ENCODE measurements at places on chromosomes 2 and 18.

DNA sequence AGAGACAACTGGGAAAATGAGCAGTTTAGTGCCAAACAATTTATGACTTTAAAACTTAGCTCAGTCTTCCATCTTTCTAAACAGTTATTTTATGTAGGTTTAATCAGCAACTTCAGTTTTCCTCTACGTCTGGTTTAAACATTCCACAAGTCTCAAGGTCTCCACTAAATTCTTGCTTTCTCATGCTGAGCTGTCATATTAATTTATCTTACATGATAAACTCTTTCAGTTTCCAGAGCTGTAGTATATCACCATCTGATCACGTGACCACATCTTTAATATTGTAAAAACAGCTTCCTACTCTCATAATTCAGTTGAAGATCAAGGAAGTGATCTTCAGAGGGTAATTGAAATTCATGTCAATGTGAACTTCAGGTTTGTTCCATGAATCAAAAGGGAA lies 158.6 kb downstream of the ZNF804A start:
- DNase-seq = no peak

DNA sequence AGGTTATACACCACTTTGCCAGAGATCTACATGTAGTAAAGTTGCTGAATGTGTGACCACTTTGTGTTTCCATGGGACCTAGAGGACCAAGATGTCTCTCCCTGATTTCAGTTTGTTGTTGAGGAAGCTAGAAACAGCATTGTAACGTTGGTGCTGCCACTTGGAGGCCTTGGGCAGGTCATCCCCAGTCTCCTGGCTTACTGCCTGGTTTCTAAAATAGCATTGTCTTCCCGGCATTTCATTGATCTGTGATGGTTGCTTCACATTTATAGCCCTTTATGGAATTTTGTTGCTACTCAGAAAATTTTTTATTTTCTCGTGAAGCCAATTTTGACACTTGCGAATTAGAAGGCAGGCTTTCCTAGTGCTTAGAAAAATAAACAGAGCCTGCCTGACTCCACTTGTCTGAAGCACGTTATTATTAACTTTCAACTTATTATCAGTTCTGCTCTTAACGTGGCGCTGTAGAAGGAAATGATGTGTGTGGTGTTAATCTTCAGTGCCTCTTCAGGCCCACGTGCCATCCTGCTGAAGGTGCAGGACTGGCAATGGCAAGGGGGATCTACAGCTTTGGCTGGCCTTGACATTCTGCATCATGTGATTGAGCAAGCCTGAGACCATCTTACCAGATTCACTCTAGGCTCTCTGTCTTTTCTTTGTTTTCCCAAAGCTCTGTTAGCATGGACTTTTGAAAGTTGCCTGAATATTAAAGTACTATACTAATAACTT lies 59.9 kb downstream of the INPP4A start:
- DNase-seq = no peak

DNA sequence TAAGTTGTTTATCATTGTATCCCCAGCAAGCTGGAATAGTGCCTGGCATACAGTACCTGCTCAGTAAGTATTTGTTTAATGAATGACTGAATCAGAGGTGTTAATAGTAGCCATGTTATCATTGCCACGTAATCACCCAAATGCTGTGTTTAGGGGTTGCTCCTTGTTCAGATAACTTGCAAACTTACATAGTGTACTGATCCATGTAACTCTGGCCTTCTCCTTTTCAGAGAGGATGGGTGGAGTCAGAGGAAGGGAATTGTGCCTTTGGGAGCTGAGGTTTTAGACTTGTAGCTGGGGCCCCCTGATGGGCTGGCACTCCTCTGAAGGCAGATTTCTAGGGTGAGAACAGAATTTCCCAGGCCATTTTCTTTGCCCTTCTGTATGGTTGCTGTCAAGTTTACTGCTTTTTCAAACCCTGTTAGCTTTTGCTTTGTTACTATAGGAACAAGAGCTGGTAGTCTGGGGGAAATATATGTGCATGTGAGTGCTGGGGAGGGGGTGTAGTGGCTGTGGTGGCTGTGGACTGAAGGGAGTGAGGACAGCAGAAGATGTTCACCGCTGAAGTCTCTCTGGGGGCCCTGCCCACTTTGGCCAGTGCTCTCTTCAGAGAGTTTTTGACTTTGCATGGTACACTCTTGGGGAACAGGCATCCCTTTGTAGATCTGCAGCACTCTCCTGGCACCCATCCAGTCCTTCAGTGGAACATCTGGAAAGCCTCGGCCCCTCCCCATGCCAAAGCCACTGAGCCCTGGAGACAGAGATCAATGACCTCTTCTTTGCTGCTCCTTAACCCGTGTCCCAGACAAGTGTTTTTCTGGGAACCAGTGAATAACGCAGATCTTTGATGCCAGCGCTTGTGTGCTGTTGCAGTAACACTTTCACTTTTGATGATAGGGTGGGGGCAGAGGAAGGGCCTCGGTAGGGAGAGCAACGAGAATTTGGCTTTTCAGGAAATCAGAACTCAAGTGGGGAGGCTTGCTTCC lies 209.0 kb downstream of the PRKCE start:
- peak; percentile 33 for DNase-seq

DNA sequence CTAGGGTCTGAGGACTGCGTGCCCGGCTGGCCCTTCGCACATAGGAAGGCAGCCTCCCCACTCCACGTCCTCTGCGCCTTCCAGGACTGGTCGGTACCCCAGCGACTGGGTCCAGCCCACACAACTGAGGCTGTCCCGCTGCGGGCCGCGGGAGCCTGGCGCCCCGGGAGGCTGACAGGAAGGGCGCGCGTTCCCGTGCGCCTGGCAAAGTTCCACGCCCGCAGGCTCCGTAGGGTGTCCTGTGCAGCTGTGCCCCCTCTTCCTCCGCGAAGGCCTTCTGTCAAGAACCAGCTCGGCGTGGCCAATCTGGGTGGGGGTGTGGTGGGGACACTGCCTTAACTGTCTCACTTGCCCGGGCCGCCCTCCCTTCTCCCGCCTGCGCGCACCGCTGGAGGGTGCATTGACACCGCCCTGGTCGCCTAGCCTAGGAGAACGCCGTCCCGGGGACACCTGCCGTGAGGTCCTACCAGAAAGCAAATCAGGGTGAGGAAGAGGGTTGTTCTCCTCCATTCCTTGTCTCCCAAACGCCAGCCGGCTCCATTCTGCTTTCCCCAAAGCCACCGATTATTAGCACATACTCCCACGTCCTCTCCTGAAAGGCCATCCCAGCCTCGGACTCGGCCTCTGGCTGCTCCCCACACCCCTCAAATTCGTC lies 618 bp upstream of the LYPD1 start:
- DNase-seq = peak; percentile 61

GRCh38 chr2:49186050-49186648 lies 31.8 kb upstream of the FSHR start:
- DNase-seq = no peak

DNA sequence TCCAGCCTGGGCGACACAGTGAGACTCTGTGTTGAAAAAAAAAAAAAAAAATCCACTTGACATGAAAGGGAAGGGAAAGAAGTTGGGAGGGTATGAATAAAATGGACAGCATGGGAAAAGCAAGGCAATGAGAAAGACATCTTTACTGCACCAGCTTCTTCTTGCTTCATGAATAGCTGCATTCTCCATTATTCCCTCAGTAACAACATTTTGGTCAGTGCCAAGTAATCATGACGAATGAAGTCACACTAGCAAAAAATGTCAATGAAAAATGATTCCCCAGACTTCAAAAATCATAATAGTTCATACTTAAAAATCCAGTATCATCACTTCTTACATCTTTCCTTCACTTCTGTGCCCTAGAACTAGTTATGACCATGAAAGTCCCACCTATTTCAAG lies 30.4 kb downstream of the ADAM17 start:
- no peak for DNase-seq

DNA sequence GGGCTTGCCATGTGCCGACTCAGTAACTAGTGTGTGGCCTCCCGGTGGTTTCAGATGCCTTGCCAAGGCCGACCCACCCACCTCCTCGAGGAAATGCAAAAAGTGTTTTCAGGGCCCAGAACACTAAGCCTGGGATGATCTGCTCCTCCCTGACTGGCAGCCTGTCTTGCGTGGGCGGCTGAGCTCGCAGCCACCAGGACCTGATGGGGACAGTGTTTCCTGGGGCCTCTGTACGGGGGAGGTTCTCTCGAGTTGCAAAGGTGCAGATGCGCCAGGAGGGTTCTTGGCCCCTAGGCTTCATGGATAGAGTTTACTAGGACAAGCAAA lies 85.2 kb downstream of the GLI2 start:
- DNase-seq = peak; percentile 37

DNA sequence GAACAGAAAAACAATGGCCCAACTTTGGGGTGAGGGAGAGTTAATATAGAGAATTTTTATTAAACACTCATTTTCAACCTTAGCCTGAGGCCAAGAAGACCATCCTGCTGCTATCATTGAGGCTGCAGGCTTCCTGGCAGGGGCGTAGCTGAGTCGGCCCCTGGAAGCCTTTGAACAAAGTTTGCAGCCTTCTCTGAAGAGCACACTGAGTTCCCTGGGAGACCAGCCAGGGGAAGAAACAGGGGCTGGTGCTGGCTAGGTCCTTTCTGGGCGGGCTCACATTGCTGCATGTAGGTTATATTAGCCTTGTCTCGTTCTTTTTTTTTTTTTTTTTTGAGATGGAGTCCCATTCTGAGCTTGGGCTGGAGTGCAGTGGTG lies 126.8 kb upstream of the HS6ST1 start:
- no peak for DNase-seq

GRCh38 chr2:147375073-147375472 lies 469.8 kb upstream of the ACVR2A start:
- no peak for DNase-seq

- DNase-seq = no peak
Measured at GRCh38 chr18:59950215-59950944, 50.6 kb downstream of the PMAIP1 start.

DNA sequence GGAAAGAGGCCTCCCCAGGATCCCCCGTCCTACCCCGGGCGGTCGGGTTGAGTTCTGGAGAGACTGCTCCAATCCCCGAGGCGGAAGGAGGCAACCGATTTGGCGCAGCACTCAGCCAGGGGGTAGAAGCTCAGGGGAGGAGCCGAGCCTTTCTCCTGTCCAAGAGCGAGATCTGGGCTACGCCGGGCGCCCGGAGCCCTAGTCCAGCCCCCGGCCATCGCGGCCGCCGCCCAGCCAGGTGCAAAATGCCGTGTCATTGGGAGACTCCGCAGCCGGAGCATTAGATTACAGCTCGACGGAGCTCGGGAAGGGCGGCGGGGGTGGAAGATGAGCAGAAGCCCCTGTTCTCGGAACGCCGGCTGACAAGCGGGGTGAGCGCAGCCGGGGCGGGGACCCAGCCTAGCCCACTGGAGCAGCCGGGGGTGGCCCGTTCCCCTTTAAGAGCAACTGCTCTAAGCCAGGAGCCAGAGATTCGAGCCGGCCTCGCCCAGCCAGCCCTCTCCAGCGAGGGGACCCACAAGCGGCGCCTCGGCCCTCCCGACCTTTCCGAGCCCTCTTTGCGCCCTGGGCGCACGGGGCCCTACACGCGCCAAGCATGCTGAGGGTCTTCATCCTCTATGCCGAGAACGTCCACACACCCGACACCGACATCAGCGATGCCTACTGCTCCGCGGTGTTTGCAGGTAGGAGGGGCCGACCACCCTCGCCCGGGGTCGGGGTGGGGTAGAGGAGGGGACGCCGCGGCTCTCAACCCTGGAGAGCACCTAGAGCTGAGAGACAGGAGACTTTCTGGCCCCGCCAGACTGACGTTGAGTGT lies at the start of gene DYSF:
DYSF (plus strand) TSS at position 158 of the 817 bp plus-strand sequence.
- DNase-seq = peak; percentile 56

DNA sequence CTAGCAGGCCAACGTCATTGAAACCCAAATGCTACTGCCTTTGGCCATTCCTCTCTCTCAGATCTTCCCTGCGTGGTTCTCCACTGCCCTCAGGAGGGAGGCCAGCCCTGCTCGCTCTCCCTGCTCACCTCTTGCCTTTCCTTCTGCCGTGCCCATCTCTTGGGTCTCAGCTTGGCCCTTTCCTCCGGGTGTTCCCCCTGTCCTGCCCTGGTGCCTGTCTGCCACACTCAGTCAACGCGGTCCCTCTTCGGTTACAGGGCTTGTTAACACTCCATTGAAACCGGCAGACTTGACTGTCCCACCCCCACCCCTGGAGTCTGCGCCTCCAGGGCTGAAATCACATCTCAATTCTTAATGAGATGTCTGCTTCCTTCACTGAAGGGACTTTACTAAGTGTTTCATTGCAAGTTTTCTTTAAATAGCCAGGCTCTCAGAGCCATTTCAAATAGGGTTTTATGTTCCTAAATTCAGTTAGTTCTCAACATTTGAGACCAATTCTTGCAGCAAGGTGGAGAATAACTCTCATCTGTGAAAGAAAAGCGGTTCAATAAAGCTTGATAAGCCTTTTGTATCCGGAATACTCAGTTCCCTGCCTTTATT lies 237.6 kb downstream of the DYSF start:
- DNase-seq = no peak

GRCh38 chr18:76963936-76964335 lies 141.6 kb downstream of the ZNF236 start:
- DNase-seq = no peak

- no peak for DNase-seq
Measured at GRCh38 chr2:66448136-66448991, 13.4 kb downstream of the MEIS1 start.

GRCh38 chr18:75337348-75337747 lies 90.2 kb downstream of the SMIM21 start:
- no peak for DNase-seq

- DNase-seq = no peak
Measured at GRCh38 chr2:16124881-16125613, 184.7 kb downstream of the MYCN start.

DNA sequence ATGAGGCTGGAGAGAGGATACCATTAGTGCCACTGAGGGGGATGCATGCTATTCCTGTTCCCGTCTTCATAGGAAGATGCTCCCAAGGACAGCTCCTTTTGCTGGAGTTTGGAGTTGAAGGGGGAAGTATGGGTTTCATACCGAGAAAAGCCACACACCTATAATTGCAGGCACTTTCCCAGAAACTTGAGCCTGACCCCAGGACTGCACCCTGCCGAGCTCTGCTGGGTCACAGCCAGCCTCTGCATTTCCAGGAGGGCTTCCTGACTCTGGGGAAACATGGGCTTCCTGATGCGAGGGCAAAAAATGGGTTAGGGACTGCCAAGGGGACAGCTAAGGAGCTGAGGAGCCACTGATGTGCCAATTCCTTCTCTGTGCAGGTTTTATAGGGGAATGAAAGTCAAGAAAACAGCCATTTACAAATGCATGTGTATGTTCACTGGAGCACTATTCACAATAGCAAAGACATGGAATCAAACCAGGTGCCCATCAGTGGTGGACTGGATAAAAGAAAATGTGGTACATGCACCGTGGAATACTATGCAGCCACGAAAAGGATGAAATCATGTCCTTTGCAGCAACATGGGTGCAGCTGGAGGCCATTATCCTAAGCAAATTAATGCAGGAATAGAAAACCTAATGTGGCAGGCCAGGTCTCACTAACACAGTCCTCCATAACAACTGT lies 104.5 kb downstream of the ACAA2 start:
- DNase-seq = no peak

GRCh38 chr2:112493858-112494648 lies 12.1 kb downstream of the TTL start:
- peak; percentile 66 for DNase-seq

GRCh38 chr2:42895134-42895790 lies 102.9 kb upstream of the HAAO start:
- peak; percentile 23 for DNase-seq

DNA sequence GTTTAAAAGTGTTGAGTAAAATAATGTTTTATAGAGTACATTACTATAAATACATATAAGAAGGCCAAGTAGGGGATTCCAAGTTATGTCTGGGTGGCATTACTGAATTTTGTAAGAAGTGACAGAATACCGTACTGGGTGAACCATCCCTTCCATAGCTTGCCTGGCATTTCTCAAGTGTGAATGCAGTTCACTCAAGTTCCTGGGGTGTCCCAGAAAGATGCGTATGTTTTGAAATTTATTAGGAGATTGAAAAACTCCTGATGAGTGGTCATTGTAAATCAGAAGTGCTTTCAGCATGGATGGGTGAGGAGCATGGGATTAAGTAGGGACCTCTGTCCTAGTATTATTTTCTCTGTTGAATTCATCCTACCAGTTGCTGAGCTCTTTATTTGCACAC lies 103.2 kb downstream of the VAPA start:
- no peak for DNase-seq

All from kidney tubule cell (primary cell).